ENCODE measurements at places on chromosomes 5 and 9.

DNA sequence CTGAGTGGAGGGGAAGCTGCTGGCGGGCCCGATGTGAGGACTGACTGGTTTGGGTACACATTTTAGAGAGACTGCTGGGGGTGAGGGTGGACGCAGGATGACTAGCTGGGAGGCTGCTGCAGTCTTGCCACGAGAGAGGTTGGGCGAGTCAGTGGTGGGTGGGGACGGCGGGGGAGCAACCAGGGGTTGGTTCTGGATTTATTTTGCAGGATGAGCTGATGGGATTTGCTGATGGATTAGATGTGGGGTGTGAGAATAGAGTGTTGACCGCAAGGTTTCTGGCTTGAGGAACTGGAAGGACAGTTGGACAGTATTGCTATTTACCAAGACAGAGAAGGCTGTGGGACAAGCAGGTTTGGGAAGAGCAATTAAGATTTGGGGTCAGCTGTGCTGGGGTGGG lies 5.8 kb upstream of the NDST1 start:
- DNase-seq, result no peak

- DNase-seq, result no peak
Observed at GRCh38 chr9:23842565-23843129, 16.6 kb upstream of the ELAVL2 start.

GRCh38 chr5:157024208-157024959 lies 34.5 kb downstream of the HAVCR1 start:
- DNase-seq, result no peak

DNA sequence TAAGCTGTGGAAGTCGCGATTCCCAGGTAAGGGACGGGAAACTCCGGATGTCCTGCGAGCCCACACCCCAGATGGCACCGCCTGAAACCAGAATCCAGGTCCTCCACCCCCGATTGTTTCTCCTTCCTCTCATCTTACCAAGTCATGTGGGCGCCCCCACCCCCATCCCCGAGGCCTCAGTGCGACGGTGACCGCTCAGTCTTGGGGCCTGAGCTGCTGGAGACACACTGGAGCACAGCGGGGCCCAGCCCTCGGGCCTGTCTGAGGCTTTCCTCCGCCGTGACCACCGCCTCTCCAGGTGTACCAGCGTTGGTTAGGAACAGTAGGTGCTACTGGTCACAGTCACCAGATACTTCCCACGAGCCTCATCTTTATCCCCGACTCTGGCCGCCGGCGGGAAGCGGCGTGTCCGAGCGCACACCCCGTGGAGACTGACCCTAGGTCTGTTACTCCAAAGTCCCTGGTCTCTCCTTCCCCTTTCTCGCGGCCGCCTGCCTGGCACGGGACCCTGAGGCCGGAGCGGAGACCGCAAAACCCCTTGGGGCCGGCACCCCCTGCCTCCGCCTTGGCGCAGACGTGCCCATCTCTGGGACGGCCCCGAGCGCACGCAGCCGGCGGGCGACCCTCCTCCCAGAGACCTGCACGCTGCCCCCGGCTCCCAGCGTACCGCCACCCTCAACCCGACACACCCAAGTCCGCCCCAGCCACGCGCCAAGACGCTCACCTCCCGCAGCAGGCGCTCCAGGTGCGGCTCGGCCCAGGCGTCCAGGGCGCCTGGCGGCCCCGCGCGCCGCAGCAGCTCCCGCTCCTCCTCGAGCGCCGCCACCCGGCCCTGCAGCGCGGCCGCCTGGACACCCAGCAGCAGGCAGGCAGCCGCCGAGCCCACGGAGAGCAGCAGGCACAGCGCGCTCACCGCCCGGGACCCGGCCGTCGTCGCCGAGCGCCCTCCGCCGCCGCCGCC lies 733 bp downstream of the COL23A1 start:
- DNase-seq, result no peak

DNA sequence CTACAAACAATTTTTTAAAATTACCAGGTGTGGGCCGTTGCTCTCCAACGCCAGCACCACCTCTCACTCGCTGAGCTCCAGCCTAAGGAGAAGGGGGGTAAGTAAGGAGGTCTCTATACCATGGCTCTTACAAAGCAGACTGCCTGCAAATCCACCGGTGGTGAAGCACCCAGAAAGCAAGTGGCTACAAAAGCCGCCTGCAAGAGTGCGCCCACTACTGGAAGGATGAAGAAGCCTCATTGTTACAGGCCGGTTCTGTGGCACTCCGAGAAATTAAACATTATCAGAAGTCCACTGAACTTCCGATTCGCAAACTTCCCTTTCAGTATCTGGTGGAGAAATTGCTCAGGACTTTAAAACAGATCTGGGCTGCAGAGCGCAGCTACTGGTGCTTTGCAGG lies 46.0 kb downstream of the CDO1 start:
- peak; percentile 14 for DNase-seq

- DNase-seq, result no peak
Observed at GRCh38 chr5:111231119-111231518, 6.9 kb downstream of the CAMK4 start.

GRCh38 chr5:6435356-6435755 lies 13.3 kb upstream of the UBE2QL1 start:
- no peak for DNase-seq

GRCh38 chr5:81068063-81068462 lies 107.9 kb downstream of the RASGRF2 start:
- DNase-seq, result no peak

DNA sequence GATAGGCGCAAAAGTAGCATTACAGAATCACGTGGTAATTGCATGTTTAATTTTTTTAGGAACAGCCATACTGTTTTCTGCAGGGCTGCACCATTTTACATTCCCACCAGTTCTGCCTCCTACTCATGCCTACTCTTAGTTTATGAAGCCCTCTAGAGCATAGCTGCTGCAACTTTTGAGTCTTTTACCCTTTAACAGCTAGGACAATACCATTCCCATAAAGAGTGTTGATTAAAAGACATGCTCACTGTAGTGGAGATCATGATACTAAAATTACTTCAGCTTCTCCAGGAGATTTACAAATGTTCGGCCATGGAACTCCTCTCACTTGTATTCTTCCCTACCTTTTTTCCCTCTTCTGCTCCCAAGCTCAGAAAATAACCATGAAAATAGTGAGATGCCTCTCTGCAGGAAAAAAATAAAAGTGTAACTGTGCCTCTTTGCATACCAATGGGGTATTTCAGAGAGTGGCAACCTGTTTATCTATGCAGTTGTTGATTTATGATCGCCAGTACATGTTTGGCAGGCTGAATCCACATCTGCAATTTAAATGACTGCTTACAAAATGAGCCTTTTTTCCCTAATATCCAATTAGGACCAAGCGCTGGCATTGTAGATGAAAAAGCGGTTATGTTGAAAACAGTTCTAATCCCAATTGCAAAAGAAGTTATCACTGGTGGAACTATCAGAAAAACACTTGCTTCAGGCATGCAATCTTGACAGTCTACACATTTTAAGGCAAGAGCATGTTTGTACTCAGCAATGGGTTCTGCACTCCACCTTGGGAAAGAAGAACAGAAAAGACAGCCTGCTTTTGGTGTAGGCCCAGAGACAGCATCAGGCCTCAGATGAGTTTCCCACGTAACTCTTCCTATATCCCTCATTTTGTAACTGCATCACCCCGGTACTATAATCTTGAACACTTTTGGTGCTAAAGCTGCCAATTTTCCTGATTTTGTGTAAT lies 131.1 kb downstream of the ADAMTSL1 start:
- DNase-seq, result no peak

DNA sequence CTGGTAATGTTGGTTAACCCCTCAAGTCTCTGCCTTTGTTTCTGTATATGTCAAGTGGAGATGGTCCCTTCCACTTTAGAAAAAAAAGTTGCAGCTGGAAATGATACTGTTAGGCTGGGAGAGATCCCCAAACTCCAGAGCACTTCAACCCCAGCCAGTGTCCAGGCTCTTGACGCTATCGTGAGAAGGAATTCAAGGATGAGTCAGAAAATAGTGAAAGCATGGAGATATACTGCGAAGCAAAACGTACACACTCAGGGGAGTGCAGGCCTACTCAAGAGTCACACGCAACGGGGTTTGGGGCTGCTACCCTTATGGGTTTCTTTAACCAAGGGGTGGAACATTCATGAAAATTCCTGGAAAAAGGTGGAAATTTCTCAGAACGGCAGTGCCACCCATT lies 24.9 kb downstream of the KCNV2 start:
- DNase-seq, result no peak

- DNase-seq, result no peak
Observed at GRCh38 chr9:4416467-4416866, 73.8 kb upstream of the SLC1A1 start.

DNA sequence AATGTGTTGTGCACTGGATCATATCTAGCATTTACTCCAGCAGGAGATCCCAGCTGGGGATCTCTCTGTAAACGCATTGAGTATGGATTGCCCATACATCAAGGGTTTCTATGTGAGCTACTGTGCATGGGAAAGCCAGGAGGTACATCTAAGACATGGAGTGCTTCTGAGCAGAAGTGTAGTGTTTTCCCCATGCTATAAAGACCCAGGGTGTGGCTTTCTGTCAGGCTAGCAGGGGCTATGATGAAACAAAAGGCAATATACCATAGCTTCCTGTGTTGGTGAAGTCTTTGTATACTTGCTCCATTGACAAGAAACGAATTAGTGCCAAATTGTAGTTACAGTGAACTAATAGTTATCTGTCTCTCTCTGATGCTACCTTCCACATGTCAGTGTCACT lies 329.3 kb upstream of the TLE4 start:
- no peak for DNase-seq

DNA sequence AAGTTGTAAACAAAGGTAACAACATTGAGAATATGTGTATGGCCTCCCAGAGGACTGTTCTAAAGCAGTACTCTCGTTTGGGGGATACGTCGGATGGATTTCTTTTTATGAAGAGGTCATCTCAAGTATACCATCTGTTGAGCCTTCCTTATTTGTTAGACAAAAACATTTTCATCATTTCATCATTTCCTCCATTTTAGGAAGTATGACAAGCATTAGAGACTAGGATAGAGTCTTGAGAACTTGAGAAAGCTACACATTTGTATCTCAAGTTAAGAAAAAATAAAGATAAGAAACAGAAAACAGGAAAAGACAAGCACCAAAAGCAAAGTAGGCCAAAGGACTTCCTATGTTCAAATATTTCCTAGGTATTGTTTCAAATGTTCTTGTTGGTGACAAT lies 307.0 kb downstream of the EFNA5 start:
- DNase-seq, result no peak

DNA sequence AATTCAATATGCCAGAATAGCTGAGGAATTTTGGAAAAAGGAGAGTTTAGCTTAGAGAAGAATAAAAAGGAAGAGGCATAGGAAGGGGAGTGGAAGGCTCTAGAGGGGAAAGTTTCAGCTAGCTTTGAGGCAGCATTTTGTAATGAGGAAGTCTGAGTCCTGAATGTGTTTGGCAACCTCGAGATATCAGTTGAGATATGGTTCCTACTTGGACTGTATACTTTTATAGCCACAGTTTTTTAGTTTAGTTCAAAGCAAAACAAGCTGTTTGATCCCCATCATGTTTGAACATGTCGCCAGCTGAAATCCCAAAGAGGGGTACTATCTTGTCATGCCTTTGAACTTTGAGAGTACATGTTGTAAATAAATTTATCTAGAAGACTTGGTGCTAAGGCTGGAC lies 559.0 kb upstream of the FTMT start:
- no peak for DNase-seq

DNA sequence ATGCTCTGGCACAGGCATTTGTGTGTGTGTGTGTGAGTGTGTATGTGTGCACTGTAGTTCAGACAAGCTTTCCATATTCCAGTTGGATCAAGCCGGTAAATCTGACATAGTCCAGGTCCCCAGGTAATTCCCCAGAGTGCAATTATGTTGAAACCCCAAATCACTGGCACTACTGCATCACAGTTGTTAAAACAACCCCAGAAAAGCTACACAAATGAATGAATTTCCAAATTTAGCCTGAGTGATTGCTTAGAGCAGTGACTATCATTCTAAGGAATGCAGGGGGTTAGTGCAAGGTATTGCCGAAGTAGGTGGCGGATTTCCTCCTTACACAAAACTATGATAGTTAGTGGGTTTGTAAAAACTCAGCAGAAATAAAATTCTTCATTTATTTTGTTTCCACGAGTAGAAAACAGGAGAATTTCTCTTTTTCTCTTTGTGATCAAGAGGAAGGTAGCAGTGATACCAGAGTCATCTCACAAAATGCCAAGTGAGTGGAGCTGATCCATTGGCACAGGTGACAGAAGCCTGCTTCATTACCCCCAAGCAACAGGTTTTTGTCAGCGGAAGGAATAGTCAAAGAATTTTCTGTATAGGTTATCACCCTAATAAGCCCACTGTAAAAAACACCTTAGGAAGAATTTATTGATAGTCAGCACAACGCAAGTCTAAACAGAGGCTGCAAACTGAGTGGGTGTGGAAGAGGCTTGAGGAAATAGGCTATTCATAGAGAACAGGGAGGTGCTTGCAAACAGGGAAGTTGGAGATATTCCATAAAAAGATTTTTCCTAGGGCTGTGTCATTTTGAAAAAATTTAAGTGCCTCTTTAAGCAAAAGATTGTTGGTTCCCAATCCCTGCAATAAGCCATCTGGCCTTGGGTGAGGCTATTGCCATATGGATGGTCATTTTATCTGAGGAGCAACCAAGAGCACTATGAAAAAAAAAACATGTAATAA lies 385.1 kb downstream of the CHSY3 start:
- DNase-seq, result no peak

DNA sequence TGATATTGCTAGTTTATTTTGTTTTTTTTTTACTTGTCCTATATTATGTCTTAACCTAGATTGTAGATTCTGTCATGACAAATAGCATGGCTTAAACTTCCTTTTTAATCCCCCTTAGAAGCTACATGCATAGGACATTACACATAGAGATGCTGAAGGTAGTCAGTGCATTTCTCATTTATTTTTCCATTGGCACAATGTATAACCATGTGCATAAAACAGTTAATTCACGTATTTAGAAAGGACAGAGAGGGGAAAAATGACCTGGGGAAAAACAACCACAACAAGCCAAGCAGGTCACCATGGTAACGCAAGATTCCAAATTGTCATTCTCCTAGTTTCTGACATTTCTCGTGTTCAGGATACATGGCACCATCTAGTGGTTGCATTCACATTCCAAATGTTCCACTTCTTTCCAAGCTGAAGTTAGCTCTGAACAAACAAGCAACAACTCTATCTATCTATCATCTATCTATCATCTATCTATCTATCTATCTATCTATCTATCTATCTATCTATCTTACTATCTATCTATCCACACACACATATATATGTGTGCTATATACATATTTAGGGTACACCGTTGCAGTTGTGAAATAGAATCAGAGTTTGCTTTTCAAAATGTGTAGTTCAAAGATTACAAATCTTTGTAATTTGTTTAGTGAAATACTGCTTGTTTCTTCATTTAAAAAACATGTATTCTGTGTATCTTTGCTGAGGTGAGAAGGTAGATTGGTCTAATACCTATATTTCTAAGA lies 487.2 kb upstream of the ST8SIA4 start:
- DNase-seq, result no peak

GRCh38 chr5:94017579-94017978 lies 276.2 kb upstream of the POU5F2 start:
- DNase-seq, result no peak

DNA sequence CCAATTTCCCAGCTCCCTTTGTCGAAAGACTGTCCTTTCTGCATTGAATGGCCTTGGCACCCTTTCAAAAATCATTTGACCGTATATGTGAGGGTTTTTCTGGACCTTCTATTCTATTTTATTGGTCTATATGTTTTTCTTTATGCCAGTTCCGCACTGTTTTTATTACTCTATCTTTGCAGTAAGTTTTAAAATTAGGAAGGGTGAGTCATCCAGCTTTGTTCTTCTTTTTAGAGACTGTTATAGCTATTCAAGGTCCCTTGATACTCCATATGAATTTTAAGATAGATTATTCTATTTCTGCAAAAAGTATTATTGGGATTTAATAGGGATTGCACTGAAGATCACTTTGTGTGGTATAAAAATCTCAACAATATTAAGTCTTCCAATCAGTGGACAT lies 44.2 kb upstream of the STARD4 start:
- DNase-seq, result no peak

- DNase-seq, result no peak
Observed at GRCh38 chr9:23766613-23767012, 59.4 kb downstream of the ELAVL2 start.
